Activated CD4-positive, alpha-beta T cell treated with anti-CD3 and anti-CD28 coated beads, Interleukin-2, amount 50 U/mL, for 1 hour (primary cell): ENCODE measurements at places on chromosomes 7 and 10.

GRCh38 chr7:116776610-116777289 is 85.6 kb upstream of the CAPZA2 start:
- DNase-seq, result no peak

GRCh38 chr7:29146057-29146706 is at the start of gene CPVL:
Gene CPVL (minus strand): TSS chr7:29146537. CDS start chr7:29121061, 25,476 bp downstream.
- DNase-seq, result no peak

GRCh38 chr7:91543646-91544045 is 279.4 kb downstream of the FZD1 start:
- no peak for DNase-seq

DNA sequence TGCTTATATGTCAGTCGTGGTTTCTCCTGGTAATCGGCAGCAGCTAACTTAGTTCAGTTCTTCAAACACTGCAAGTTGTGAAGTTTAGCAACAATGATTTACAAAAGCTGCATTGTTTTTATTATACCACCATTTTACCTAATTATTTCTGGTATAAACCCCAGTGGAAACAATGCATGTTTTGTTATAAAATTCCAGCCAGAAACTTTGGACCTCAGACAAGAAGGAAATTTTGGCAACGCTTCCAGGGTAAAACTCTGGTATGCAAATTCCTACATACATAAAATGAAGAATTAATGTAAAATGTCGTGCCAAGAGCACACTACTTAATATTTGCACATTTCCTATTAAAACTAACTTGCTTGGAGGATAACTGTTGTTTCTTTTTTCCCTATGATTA is 277.4 kb upstream of the LYZL1 start:
- no peak for DNase-seq

DNA sequence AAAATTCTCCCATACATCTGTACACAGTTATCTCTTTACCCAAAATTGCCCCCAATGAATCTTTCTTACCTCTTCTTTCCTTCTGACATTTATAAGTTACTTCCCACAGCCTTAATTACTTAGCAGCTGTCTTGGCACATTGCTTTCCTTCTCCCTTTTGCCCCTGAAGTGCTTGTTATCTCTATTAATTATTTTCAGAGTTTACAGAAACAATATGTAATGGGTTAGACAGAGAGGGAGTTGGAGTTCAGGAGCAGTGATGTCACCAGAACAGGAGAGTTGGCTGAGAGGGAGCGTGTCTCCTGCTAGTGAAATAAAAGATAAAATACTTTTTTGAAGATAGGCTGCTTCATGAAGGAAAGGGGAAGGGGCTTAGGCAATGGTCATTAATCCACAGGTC is 57.4 kb downstream of the ITGB8 start:
- DNase-seq, result no peak

DNA sequence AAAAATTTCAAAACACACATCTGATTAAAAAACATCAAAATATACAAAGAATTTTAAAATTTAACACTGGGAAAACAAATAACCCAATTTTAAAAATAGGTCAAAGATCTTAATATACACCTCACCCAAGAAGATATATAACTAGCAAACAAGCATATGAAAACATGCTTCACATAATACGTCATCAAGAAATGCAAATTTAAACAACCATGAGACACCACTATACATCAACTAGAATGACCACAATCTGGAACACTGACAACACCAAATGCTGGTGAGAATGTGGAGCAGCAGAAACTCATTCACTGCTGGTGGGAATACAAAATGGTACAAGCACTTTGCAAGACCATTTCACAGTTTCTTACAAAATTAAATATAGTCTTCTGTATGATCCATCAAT is 498.4 kb downstream of the IPMK start:
- DNase-seq, result no peak

DNA sequence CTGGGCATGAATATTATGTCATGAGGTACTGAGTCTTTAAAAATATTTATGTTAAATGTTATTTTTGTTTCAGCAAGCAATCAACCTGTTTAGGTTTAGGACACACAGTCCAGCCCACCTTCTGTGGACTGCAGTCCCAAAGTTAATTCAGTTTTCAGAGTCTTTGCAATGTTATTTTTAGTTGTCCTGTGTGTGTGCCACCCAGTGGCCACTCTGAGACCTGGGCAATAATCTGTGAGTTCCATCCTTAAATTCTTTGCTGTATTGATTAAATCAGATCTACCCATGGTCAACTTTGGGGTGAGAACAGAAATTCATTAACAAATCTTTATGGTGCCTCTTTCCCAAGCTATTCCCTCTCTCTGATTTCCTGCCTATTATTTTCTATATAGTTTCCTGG is 415.1 kb downstream of the CCSER2 start:
- DNase-seq, result no peak

- peak; percentile 66 for DNase-seq
Observed at GRCh38 chr7:6026011-6026819, 5.0 kb upstream of the ANKRD61 start.

DNA sequence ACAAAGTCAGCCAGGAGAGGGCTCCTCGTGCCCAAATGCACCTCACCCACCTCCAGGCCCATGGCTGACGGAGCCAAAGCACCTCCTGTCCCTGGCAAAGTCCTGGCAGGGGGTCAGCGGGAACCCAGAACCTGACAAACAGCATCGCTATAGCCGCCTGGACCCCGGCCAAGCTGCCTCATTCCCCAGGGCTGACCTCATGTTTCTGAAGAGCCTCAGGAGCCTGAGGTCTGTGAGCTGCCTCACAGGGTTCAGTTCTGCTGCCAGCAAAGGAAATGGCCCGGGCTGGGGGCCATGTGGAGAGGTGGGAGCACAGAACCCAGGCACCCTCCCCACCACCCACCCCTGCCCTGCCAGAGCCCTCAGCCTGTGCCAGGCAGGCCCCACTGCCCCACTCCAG is 4.2 kb upstream of the NANOS1 start:
- no peak for DNase-seq

- no peak for DNase-seq
Observed at GRCh38 chr7:131305152-131305551, 22.5 kb upstream of the MKLN1 start.

GRCh38 chr7:155591055-155591775 is 44.9 kb upstream of the CNPY1 start:
- no peak for DNase-seq

- no peak for DNase-seq
Observed at GRCh38 chr10:69186524-69186923, 6.5 kb downstream of the SUPV3L1 start.

DNA sequence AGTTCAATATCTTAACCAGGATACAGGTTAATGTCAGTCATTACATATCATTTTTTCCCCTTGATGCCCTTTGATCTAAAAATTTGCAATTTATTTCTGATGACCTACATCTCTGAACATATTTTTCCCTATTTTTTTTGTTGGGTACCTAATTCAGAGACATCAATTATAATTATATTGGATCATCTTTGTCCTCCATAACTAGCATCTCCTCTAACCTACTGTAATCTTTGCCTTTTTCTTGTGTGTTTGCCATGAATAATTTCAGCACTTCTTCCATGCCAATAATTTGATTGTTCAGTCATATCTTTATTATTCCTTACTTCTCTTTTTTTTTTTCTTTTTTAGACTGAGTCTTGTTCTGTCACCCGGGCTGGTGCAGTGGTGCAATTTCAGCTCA is 39.2 kb upstream of the FGFR2 start:
- DNase-seq, result no peak

- no peak for DNase-seq
Observed at GRCh38 chr10:96716390-96716789, 3.9 kb downstream of the PIK3AP1 start.

GRCh38 chr7:96707901-96708774 is 1.5 kb downstream of the SEM1 start:
- DNase-seq, result no peak

DNA sequence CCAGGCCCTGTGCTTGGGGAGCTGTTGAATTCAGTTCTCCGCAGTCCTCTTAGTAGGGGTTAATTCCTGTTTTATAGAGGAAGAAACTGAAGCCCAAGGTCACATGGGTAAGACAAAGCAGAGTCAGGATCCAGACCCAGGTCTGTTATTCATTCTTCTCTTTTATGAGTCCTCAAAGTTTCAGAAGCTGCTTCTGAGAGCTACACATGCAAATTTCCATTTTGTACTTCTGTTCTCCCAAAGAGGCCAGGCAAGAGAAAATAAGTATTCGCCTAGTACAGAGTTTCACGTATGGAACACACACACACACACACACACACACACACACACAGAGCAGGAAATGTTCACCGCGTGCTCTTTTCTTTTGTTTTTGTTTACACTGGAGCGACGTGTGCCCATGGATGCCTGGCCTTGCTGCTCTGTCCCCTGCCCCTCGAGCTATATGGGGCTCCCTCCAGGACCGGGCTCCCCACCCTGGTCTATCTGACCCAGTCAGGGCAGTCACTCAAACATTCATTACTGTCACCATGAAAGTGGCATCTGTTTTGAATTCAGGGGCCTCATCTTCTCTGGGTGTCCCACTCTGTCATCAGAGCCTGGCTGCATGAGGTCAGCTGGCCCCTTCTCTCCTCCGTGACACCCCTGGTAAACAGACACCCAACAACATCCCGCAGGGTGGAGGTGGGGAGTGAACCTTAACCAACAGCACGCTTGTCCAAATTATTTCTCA is 84.4 kb downstream of the TNS3 start:
- DNase-seq, result no peak

- DNase-seq, result no peak
Observed at GRCh38 chr7:129719980-129720732, 108.6 kb downstream of the NRF1 start.

- no peak for DNase-seq
Observed at GRCh38 chr7:148567524-148567923, 23.0 kb upstream of the C7orf33 start.

DNA sequence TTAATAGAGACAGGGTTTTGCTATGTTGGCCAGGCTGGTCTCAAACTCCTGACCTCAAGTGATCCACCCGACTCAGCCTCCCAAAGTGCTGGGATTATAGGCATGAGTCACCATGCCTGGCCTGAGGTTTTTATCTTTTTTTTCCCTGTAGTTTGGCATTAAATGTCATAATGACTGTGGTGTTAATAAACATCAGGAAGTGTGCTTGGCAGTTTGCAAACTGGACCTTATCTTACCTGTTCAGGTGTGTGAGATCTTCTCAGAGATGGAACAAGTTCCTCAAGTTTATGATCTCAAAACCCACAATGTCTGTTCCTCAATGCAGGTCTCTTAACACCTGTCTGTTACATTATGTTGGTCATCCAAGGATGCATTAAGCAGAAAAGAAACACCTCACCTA is 80.0 kb downstream of the ARID5B start:
- DNase-seq, result no peak

DNA sequence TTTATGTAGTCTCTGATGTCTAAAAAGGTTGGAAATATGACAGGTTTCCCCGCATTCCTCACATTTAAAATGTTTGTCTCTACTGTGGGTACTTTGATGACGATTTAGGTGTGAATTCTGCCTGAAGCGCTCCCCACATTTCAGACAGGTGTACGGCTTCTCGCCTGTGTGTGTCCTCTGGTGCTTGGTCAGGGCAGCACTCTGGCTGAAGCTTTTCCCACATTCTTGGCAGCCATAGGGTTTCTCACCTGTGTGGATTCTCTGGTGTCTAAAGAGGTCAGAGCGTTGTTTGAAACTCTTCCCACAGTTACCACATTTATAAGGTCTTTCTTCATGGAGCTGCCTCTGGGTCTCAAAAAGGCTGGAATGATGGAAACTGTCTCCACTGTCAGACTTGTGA is 6.3 kb downstream of the ZNF394 start:
- no peak for DNase-seq

DNA sequence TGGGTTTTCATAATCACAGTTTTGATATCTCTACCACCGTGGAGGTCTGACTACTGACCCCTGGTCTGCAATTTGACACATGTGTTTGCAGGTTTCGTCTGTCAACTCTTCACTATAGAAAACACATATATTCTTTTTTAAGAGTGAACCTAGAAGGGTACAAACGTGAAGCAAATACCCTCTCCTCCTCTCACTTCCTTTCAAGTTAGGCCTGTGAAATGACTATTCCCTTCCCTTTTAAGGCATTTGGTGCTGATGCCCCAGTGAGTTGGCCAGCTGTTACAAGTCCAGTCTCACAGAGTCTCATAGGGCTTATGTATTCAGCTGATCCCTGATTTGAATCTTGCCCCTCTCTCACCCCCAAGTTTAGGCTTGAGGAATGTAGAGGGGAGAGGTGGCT is 742.0 kb upstream of the IGFBP3 start:
- no peak for DNase-seq

DNA sequence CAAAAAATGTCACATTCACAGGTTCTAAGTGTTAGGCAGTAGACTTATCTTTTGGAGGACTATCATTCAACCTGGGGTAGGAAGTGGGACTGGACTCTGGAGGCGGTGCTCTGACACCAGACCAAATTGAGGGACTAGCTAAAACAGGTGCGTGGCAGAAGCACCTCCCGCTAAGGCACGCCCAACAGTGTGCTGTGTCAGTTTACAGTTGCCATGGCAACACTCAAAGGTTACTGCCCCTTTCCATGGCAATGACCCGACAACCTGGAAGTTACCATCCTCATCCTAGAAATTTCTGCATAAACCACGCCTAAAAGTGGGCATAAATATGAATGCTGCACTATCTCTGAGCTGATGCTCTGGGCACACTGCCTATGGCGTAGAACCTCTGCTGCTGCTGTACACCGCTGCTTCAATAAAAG is 14.0 kb upstream of the BLNK start:
- no peak for DNase-seq

DNA sequence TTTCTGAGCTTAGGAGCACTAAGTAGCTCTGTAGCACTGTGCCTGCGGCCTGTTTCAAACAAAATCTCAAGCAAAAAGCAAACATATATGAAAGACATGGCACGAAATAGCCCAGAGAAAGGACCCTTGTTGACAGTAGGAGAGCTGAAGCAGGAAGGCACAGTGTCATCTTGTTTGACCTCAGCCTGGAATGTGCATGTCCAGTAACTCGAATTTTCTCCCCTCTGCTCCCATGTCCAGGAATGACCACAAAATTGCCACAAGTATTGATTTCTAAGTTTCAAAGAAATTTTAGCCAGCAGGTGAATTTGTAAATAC is 301.0 kb downstream of the CCDC3 start:
- DNase-seq, result no peak

GRCh38 chr10:67612176-67612575 is 83.8 kb downstream of the CTNNA3 start:
- no peak for DNase-seq

DNA sequence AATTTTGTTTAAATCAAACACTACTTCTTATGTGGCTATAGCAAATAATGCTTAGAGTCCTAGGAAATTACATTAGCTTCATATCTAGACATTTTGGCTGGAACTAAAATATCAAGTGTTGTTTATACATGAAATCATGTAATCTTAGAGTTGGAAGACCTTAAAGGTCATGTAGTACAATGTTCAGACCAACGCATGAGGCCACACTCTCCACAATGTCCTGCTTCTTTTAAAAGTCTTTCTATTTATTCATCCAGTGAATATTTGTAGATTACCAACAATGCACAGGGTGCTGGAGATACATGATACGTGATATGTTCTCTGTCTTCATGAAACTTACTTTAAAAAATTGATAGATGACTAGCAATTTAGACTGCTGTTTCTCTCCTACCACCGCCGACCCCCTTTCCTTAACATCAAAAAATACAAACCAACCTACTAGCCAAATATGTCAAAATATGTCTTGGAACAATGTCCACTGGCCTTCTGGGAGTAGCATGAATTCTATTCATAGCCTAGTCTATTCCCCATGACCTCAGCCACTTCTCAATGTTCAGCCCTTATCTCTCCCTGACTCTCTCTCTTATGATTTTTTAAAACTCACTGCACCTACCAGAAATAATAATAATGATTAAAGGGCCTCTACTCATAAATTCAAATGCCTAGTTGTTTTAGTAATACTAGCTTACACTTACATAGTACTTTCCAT is 59.5 kb upstream of the CAV2 start:
- DNase-seq, result no peak
